Suppressor macrophage (primary cell): ENCODE measurements at places on chromosomes 11 and 22.
A peak's percentile ranks its signal among the peaks of the same experiment; 100 is the strongest.

DNA sequence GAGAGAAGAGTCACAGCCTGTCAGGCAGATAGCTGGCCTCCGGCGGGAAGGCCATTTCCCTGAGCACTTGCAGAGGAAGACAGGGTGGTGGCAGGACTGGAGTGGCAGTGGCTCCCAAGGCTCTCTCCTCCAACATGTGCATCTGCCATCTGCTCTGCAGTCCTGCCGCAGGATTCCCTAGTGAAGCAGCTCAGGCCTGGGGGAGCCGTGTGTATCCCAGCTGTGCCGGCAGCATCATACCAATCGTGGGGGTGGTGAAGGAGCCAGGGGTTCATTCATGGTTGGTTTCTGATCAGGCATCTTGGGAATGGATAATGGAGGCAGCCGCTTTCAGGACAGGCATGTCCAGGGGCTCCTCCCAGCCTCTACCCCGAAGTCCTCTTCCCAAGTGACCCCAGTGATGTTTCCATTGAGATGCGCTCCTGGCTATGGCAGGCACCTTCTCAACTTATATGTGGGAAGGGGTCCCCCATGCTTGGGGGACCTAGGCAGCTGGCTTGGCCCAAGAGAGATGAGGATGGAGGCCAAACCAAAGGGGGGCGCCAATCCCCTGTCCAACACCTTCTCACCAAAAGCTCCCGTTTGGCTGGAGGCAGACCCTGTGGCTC lies 6.1 kb downstream of the TAGLN start:
- DNase-seq = no peak

DNA sequence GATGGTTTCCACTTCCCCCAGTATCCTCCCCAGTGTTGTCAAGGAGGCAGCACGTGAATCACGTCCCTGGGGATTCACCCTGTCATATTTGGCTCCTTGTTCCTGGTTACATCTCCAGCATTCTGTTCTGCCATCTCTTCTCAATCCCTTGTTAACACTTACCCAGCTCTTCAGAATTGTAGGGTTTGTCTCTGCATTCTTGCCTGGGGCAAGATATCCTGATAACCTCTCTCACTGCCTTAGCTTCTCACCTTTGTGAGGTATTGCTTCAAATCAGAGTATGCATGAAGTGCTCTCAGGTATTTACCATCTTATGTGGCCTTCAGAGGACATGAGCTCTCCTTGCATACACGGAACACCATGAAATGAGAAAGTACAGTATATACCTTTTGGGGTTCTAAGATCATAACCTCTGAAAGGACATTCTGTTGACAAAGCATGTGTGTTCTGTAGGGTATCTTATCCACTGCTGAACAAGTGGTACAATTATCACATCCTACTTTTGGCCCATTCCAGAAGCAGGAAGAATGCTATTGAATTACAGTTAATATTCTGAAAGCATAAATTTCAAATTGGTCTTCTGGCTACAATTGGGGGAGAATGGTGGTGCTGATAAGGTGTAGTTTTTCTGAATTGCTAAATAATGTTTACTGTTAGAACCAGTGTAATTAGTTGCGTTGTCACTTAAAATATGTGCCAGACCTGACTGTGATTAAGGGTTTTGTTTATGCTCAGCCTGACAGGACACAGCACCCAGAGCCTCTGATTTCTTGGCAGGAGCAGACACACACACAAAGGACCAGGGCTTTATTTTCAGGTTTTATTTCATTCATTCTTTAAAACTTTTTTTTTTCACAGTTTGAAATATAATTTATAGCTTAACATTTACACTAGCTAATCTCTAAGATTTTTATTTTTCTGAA lies 32.7 kb downstream of the VSTM5 start:
- DNase-seq = no peak

GRCh38 chr11:217704-218103 lies 10.2 kb downstream of the RIC8A start:
- DNase-seq = no peak

GRCh38 chr11:91742155-91742554 lies 482.5 kb upstream of the FAT3 start:
- DNase-seq = no peak

DNA sequence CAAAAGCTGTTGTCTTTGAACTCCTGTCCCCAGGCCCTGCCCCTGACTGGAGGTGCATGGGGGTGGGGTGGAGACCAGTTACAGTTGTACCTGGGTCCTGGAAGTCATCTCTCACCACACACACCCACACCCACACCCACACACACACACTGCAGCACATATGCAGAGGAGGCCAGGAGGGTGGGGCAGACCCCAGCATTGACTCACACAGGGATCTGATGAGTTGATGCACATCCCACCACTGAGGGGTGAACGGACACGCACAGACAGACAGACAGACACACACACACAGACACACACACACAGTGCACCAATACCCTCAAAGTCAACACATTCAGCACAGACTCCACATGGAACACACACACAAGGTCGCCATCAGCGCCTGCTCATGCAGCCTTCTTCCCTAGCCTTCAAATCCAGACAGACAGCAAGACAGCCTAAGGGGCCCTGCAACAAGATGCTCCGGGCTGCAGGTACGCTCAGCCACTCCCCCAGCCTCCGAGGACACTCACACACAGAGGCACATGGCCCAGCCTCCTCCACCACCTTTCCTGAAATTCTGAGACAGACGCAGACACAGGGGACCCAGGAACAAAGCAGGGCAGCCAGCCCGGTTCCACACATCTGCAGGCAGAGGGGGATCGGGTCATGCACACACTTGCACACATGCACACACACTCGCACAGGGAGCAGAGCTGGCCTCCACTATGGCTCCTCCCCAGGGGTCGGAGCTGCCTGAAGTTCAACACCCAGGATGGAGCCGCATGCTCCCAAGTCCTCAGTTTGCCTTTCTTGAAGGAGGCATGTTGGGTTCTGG lies 26.5 kb downstream of the SYT7 start:
- DNase-seq = no peak

DNA sequence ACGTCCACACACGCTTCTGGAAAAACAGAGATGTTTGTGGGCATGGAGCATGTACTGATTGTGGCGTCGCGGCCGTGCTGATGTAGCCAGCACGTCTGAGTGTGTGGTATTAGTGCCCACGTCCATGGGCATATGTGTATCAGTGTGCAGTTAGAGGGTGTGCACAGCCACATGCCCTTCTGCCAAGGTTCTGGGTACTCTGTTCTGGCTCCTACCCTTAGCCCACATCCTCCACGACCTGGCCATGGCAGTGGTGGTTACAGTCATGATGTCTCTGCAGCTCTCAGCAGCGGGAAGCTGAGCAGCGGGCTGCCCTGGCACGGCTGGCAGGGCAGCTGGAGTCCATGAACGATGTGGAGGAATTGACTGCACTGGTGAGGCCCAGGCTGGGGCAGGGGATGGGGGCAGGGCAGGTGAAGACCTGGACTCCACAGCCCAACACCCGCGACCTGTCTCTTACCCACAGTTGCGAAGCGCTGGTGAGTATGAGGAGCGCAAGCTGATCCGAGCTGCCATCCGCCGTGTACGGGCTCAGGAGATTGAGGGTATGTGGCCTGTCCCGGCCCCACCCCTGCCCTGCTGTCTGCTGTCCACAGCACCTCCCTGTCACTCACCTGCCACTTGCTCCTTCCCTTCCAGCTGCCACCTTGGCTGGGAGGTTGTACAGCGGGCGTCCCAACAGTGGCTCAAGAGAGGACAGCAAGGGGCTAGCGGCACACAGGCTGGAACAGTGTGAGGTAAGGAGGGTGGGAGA lies 7.3 kb downstream of the SMTN start:
- no peak for DNase-seq

DNA sequence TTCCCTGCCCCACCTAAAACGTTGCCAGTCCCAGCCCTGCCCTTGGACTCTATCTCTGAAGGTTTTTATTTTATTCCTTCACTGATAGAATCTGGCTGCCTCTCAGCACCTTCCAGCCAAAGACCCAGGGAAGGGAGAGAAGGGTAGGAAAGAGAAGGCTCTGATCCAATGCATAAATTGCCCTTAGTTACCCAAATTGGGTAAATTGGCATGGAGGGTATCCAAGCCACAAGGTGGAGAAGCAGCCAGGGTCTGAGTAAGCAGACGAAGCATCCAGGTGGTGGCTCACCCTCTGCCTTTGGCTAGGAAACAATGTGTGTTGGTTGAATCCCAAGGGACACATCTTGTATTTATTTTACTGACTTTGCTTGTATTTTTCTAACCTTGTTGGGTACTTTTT lies 89.0 kb downstream of the FEZ1 start:
- no peak for DNase-seq

DNA sequence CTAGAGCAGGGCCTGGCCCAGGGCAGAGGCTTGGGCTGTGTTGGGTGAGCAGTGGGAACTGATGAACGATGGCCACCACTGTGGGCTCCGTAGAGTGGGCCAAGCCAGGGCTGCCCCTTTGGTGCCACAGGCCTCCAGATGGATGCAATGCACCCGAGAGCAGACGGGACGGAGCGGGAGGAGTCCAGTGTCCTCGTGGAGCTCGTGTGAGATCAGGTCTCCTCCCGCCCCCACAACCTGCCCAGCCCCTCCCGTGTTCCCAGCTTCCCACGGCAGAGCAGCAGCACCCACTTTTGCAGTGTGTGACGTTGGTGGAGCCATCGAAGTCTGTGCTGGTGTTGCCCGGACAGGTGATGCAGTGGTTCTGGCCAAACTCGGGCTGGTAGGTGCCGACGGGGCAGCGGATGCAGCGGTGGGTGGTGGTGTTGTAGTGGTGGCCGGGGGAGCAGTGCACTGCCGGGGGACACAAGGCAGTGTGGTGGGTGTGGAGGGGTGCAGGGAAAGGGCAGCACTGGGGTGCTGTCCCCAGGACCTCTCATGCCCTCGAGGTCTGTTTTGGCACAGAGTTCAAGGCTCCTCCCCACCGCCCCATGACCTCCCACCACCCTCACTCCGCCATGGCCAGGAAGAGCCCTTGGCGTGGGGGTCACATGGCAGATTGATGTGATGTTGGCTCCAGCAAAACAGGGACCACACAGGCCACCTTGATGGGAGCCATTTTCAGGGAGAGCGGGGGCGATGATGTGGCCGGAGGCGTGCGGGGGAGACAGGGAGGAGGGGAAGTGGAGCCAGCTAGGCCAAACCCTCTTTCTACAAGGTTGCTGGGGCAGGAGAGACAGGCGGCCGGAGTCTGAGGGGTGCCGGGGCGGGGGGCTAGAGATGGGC lies 23.9 kb upstream of the TTLL12 start:
- no peak for DNase-seq

GRCh38 chr11:71420455-71421241 lies 27.5 kb downstream of the DHCR7 start:
- DNase-seq = peak; percentile 56

GRCh38 chr22:27651486-27651885 lies 150.1 kb downstream of the MN1 start:
- no peak for DNase-seq

DNA sequence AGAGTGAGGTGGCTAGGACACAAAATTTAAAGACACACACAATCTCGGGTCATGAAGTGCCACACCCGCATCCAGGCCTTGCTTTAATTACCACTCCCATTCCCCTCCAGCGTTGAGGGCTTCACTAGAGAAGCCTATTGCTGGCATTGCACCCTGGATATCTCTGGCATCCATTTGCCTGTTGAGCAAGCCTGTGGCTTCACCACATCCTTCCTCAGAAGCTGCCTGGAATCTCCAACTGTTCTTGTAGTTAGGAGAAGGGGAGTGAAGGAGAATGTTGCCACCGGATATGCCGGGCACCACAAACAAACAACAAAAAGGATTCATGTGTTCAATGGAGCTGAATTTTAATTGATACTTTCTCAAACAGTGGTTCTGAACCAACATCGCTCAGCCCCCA lies 34.4 kb upstream of the RCN1 start:
- no peak for DNase-seq

DNA sequence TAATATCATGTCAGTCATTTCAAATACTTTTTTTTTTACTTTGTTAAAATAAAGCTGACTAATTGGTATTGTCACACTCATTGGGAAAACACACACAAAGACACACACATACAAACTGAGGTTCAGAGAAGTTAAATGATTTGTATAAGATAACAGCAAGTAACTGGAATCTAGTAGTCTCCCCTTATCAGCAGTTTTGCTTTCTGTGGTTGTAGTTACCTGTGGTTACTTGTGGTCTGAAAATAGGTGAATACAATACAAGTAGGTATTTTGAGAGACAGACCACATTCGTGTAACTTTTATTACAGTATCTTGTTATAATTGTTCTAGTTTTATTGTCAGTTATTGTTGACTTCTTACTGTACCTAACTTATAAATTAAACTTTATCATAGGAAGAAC lies 610.9 kb downstream of the CNTN5 start:
- DNase-seq = no peak

DNA sequence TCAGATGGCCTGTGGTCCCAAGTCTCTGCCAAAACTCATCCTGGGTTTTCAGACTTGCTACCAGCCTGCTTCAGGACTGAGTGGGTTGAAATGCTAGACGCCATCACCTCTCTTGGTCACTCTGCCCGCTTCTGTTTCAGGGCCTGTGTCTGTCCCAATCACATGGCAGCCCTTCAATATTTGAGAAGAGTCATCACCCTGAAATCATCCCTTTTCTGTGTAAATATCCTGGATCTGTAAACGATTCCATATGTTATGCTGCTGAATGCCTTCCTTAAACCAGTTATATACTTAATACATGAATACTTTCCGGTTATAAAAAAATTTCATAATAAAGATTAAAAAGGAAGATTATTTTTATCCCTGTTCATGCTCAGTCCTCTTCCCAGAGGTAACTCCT lies 39.8 kb upstream of the TLCD5 start:
- no peak for DNase-seq

DNA sequence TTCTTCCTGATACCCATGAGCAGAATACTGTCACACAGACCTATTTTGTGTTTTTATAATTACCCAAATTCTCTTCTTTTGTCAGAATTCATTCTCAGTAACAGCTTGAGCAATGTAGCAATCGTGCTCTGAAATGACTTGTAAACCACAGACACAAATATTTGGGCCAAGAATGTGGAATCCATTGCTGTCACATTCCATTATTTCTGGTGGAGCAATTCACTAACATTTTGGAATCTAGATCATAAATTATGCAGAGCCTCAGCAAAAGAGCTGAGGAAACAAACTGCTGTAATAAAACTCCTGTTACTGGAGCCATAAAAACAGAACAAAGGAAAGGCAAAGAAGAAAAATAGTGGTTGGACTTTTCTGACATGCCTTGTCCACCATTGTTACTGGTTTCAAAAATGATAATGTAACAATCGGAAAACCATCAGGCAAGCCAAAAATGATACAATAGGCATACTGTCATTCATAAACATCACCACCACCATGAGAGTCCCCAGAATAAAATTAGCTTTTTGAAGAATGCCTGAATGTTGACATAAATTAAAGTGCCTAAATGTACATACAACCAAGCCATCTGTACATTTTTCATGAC lies 223.4 kb upstream of the PITPNB start:
- DNase-seq = no peak

DNA sequence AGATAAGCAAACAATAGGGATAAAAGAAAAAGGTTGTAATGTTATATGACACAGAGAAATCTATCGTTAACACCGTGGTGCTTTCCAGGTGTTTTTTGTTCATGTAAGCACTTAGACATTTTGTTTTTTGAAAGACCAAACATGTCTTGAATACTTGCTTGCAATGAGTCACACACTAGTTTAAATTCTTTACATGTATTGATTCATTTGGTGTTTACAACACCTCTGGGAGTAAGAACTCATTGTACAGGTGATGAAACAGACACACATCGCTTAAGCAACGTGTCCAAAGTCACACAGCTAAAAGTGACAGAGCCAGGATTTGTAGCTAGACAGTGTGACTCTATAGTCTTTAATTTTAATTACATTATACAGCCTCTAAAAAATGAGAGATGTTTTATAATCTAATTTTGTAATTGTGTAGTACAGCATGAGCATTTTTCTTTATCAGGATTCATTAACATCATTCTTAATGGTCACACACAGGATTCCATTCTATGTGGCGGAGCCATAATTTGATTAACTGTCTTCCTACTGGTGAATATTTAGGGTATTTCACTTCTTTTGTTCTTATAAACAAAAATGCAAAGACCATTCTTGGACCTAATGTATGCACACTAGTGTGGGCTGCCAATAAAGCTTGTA lies 148.8 kb downstream of the DBX1 start:
- no peak for DNase-seq
